ENCODE measurements at places on chromosomes 11 and 22.

GRCh38 chr11:122902951-122903350 is 20.4 kb downstream of the JHY start:
- DNase-seq = no peak

- DNase-seq = no peak
These were observed at the start of gene GRK3 for GRCh38 chr22:25564320-25564978. Gene GRK3 (plus strand): TSS chr22:25564675. CDS start chr22:25565041, 366 bp downstream.

DNA sequence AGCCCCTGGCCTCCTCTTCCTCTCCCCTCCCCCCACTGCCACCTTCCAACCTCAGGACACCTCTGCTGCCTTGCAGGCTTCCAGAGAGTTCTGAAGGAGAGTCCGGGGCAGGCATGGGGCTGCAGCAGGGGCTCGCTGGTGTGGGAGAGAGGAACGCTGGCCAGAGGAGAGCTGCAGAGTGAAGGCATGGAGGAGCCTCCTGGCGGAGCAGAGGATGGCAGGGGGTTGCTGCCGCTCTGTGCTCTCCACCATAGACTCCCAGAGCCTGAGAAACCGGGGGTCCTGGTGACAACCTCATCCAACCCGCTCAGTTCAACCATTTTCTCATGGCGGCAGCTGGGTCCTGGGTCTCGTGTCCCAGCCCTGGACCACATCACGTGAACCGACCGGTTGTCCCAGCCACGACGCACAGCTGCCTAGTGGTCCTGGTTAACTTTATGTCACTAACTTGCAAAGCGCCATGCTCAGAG is 17.5 kb downstream of the MRGPRG start:
- DNase-seq = no peak

DNA sequence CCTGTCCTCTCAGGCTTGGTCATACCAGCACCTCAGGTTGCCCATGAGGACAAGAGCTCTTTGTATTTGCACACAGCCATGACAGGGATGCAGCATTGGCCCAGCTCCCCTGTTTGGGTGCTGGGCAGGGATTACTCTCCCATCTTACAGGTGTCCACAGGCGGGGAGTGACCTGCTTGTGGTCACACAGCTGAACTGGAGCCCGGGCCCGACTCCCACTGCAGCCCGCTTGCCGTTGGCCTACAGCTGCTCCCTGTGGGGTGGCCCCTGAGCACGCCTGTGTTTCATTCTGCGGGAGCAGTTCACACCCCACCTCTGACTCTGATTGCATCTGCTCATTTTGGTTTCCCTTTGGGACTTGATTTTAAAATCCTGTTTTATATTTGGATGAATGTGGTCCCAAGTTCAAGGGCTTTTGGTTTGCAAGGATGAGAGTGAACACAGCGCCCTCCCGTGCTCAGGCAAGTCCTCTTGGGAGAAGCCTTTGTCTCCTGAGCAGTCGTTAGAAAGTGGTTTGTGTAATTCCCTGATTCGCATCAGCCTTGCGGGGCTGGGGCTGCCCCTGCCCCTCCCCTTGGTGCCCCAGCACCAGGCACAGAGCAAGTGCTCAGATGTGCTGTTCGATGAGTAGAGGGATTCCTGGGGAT is 9.3 kb downstream of the PICK1 start:
- DNase-seq = no peak

DNA sequence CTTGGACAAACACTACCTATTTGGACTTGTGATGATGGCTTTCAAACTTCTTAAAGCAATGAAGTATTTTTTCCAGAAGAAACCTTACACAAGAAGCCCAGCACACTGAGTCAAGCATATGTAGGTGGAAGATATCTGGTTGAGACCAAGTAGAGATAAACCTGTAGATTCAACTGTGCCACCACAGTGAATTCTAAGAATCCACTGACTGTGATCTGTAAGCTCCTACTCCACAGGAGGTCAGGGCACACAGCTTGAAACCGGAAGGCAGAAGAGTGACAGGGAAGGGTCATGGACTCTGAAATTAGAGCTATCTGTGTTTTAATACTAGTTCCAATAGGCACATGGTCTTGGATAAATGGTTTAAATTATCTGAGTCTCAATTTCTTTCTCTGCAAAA is 404.5 kb downstream of the ETS1 start:
- DNase-seq = no peak

Data from AG04450 (cell line).